ENCODE measurements at places on chromosomes 5 and 9.

DNA sequence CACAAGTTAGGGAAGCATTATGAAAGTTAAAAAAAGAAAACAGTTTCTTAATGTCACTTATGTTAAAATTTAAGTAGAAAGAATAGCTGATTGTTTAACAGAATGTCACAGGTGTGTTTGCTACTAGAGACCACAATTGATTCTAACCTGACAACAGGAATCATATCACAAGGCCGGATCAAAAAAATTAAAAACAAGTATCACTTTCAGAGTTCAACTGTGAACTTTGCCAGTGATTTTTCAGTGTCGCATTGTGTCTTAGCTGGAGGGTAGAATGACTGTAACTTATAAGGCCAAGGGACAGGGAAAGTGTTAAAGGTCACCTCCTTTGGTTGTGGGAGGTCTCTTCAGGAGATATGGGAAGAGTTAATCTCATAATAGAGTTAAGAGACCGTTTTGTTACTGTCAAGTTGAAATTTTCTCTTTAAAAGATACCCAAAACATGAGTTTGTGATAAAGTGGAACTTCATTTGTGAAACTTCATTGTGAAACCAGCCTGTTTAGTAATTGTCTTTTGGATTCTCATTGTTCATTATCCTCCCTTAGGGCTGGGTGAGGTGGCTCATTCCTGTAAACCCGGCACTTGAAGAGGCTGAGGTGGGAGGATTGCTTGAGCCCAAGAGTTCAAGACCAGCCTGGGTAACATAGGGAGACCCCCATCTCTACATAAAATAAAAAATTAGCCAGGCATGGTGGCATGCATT, 40.9 kb downstream of the CPEB4 start:
- DNase-seq, result no peak

DNA sequence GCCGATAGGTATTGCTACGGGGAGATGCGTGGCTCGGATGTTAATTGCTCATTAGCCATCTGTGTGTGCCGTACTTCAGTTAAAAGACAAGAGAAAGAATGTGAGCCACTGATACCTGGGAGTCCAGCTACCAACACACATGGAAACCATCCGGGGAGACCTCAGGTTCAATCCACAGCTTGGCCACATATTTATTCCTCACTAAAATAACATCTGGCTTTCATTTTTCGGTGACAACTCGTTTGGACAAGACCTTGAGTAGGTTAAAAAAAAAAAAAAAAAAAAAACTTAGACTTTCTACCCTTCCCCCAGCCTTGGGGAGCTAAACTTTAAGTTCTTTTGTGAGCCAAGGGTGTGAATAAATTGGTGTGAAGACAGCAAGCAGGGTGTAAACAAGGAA, 84.1 kb downstream of the SLIT3 start:
- no peak for DNase-seq

DNA sequence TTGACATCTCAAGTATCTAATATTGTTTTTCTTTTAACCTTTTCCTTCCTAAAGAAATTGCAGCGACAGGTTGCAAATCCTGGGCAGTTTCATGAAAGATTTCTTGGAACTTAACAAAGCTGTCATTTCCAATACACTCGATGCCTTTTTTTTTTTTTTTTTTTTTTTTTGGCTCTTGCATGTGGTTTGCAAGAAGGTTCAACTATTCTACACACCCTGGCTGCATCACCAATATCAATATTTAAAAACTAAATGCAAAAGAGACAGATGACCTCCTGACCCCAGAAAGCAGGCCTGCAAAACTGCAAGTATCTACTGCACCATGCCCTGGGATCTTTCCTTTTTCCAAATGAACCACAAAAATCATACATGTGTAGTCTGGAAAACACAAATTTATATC, 4.4 kb upstream of the NFIB start:
- no peak for DNase-seq

DNA sequence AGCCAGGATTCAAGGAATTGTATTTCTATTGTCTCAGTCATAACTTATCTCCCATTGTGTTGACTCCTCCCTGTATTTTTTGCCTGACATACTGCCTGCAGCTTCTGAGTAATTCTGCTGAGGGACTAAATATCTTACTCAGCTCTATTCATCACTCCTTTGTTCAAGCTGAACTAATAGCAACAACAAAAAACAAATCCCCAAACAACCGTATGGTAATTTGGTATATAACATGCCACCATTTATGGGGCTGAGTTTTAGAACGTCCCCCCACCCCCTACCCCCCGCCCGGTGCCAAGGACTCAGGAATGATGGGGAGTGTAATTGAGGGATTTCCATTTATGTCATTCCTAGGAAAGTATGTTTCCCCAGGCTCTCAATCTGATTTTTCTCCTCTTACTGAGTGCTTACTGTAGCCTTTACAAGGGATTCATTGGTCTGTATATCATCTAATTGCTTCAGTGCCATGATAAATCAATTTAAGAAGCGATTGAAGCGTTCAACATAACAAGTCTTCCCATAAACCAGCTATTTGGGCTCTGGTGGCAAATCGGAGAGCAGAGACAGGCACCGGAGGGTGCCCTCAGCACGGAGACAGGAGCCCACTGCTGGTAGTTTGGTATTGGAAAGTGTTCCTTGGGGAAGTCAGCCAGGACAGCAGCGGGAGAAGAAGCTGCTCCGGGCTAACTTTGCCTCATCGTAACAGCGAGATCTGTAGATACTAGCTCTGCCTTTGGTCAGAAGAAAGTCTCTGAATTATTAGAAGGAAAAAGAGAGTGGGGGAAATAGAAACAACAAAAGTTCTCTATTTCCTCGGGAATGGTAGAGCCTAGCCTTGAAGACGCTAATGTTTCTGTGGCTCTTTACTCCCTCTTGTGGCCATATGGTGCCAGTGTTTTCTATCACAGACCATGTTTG, 40.7 kb upstream of the HSD17B4 start:
- no peak for DNase-seq

GRCh38 chr5:14762549-14763216, 98.2 kb downstream of the OTULIN start:
- no peak for DNase-seq

- DNase-seq, result no peak
These were observed 6.3 kb upstream of the MED7 start for GRCh38 chr5:157148734-157149615.

- no peak for DNase-seq
These were observed 59.5 kb downstream of the SMIM23 start for GRCh38 chr5:171845040-171845630.

GRCh38 chr5:24510523-24510988, 134.2 kb downstream of the CDH10 start:
- no peak for DNase-seq

DNA sequence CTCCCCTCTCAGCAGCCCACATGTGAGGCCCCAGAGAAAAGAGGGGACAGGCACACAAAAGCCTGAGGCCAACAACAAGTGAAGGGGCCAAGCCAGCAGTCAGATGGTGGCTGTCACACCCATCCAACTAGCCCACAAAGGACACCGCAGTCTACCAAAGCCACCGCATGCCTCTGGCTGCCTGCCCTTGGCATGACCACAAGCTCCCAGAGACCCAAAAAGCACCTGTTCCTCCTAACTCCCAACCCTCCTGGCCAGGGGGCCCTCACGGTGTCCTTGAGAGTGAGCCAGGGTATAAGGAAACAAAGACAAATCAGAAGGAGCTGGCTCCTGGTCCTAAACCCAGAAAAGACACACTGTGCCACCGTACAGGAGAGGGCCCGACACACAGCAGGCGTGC, 77.8 kb upstream of the LRRTM2 start:
- no peak for DNase-seq

DNA sequence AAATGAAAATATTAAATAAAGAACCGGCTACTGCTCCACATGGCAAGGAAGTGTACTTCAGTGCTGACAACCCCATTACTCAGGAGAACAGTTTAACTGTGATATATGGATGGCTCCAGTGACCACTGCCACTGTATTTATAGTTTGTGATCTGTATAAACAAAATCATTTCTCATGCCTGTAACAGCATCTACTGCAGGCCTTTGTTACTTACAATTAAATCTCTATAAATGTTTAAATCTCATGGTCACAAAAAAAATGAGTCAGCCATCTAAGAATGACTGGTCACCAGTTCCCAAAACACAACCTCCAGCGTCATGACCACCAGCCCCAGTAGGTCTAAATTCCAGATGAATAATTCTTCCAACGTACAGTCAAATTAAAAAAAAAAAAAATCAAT, 24.6 kb downstream of the SERINC5 start:
- peak; percentile 44 for DNase-seq

GRCh38 chr9:113646946-113647914, 183.7 kb downstream of the RGS3 start:
- no peak for DNase-seq

GRCh38 chr5:153425914-153426313, 64.6 kb upstream of the GRIA1 start:
- no peak for DNase-seq

GRCh38 chr9:118321788-118322187, 617.6 kb downstream of the TLR4 start:
- no peak for DNase-seq

DNA sequence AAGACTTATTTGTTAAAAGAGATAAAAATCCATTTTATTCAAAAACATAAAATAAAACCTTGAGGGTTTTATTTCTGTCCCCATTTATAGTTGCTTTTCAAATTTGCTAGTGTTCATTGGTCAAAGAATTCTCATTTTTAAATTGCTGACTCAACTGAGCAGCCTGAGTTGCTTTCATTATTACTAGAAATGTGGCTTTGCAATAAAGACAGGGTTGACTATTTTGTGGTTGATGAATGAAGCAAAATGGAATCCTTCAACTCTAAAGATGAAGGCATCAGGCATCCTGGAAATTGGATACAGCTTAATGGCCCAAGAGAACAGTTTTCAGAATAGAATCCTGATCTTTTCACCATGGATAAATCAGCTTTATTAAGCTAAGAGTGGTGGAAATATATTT, 23.9 kb upstream of the PPP3R2 start:
- DNase-seq, result no peak

GRCh38 chr5:83857341-83857740, 136.7 kb upstream of the HAPLN1 start:
- DNase-seq, result no peak

DNA sequence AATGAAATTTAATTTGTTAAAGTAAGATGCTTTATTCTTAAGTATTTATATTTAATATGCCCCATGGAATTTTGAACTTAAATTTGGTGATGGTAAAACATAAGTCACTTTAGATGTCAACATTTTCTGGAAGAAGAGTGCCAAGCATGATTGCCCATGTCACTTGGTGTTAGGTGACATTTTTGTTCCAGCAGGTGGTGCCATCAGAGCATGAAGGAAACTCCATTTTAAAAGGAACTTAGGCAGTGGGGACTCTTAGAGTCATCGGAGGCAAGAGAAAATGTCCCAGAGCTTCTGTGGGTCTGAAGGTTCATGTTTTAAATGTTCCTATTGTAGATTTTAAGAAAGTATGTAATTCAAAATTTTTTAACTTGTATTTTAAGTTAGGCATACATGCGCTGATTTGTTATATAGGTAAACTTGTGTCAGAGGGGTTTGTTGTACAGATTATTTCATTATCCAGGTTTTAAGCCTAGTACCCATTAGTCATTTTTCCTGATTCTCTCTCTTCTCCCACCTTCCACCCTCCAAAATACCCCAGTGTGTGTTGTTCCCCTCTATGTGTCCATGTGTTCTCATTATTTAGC, 789.3 kb downstream of the SEMA5A start:
- peak; percentile 14 for DNase-seq
